Stimulated activated CD4-positive, alpha-beta T cell treated with anti-CD3 and anti-CD28 coated beads, Interleukin-12 subunit alpha, Interleukin-12 subunit beta, amount 100 ng/mL, for 4 hours (primary cell): ENCODE measurements at places on chromosomes 1 and 21.
A peak's percentile ranks its signal among the peaks of the same experiment; 100 is the strongest.

DNA sequence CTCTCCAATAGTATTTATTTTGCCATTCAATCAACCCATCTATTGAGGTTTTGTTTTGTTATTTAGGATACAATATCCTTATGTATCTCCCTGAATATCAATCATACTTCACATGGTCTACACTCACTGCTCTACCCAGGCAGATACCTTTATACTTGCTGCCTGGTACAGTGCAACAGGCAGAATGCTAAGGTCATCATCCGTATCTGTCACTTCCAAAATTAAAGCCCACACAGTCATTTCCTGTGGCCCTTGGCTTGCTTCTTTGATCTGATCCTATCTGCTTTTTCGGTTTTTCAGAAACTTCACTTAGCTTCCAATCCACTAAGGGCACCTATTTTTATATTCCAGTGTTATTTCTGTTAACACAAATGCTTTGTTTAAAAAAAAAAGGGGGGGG, 22.3 kb upstream of the ZZZ3 start:
- DNase-seq, result no peak

DNA sequence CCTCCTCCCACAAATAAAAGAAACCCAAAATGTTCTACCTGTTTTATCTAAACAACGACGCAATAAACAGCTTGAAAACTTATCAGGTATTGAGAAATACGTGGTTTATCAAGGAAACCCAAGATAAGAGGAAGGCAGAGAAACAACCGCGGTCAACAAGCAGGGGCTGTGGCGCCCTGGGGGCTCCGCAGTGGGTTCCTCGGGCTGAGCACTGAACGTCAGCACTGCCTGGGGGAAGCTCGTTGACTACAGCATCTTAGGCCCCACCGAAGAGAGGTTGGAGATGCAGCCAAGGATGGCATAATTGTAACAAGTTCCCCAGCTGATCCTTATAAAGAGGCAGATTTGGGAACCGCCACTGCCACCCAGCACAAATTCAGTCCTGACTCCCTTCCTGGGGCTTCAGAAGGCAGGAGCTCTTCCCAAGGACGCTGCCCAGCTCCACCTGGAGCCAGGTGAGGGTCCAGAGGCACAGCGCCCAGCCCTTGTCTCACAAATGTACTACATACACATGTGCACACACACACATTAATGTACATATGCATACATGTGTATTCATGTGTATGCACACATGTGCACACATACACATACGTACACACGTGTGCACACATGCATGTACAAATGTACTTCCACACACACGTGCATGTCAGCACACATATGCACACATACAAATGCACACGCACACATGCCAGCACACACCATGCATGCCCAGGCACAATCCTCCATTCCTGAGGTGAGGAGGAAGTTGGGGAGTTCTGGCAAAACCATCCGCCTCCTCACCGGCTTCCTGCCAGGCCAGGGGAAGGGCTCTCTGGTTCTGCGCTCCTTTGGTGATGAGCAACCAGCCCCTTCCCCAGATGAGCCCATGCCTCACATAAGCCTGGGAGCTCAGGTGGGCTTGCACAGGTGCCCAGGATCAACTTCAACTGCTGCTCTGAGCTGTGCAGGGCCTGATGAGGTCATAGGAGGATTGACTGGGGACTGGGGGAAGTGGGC, 251.1 kb downstream of the NPHP4 start:
- DNase-seq, result no peak

- DNase-seq, result peak; percentile 24
Measured at GRCh38 chr21:31558189-31558961, 101.1 kb upstream of the SOD1 start.

DNA sequence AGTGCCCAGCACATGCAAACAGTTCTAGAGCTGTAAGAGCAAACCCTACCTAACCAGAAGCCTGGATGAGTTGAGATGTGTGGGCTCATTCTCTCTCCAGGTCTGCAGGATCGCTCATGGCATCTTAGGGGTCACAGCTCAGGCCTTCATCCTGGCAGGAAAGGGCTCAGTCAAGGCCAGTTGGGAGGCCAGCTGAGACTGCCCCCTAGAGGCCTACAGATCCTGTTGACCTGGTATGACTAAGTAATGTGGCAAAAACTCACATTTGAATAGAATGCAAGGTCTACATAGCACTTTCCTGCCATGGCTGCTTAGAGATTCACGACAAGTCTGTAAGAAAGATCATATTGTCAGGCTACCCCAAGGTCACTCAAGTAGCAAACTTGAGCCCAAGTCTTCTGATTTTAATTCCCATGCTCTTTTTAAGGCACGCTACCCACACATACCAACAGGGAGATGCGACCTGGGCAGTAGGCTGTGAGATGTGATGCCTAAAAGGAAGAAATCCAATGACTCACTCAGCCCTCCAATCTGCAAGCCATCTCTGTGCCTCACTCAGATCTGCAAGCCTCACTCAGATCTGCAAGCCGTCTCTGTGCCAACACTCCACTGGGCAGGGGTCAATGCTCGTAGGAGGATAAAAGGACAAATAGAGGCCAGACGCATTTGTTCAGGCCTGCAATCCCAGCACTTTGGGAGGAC, 5.1 kb upstream of the CAPN8 start:
- no peak for DNase-seq

DNA sequence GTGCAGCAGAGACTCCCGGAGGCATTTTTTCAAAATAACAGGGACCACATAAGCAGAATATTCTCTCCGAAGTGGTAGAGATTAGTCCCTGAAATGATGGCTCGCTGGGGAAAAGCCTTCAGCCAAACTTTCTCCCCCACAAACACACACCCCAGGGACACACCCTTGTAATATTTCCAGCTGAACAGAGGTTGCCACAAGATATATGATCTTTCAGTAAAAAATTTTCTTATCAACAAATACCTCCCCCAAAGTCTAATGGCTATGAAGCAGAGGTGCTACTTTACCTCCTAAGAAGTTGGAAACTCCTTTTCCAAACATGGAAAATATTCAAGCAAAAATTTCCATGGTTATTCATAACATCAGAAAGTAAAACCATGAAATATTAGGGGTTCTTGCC, 190.2 kb upstream of the PALMD start:
- DNase-seq, result no peak

DNA sequence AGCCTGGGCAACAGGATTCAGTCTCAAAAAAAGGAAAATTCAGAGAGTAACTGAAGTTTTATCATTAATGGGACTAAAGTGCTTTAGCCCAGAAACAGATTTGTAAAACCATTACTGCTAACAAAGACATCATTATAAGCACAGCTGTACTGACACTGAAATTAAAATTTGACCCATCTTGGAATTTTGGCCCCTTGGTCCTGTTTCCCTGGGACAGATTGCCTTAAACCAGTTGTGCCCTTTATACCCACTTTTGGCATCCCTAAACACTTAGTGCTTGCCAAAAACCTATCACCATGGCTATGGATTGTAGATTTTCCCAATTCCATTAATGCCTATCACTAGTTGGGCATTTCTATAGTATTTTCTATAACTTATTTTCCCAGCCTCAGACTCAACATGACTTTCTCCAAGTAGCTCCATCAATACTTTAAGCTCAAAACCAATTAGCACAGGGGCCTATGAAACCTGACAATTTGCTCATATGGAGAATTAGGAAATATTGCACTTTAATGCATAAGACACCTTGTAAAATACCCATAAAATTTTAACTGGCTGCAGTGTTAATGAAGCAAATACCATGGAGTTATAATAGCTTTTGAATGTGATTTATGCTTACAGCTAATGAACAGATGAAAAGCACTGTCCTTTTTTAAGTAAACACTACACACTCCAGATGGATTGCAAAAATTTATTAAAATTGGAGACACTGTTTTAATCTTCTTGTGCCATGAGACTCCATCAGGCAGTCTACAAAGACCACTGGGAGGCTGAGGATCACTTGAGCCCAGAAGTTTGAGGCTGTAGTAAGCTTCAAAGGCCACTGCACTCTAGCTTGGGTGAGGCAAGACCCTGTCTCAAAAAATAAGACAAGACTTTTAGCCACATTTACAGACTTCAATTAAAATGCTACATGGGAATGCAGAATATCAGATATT, 4.3 kb downstream of the GAS5 start:
- DNase-seq, result no peak

DNA sequence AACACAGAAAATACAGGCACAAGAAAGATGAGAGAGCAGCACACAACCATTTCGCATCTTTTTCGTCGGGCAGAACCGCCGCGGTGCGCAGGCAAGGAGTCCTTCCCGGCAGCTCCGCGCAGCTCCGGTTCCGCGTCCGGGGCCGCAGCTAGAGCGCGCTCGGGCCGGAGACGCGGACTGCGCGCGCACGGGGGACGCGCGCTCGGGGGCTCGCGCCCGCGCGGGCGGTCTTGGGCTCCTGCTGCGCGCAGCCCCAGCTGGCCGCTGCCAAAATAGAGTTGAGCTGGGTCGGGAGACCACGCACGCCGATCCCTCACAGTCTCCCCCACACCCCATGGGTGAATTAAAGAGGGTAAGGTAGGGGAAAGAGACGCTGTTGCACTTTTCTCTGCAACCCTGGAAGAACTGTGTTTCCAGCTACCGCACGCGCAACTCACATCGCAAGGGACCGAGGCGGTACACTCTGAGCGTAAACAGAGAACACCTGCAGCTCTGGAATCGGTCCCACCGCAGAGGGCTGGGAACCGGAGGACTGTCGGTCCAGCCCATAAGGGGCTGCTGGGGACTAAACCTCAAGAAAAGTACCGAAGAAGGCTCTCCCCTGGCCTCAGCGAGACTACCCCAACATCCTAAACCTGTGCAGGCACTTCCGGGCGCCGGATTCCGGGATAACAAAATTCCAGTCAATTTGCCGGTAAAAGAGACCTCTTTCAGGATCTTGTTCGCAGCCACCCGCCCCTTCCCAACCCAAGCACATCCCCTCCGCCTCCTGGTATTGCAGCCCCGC, 1.7 kb downstream of the NR5A2 start:
- DNase-seq, result no peak

GRCh38 chr1:247111700-247112478, 7.7 kb upstream of the ZNF669 start:
- no peak for DNase-seq

- no peak for DNase-seq
Measured at GRCh38 chr1:65177457-65177856, 29.5 kb downstream of the AK4 start.

- no peak for DNase-seq
Measured at GRCh38 chr21:17828223-17828622, 9.1 kb upstream of the C21orf91 start.

DNA sequence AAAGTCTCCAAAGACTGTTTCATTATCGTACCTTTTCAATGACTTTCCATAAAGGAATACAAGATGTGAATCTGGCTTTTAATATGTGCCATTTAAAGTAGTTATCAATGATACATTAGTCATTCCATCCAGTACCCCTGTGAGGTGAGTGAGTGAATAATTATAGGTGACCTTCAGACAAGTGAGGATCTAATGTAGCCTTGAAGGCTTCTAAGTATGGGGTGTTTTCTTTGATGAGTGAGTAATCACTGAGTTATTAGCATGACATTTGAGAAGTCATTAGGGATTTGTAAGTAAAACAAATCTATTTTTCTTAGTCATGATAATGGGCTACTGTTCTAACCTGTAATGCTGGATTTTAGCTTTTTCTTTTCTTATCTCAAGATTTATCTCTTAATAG, 831.4 kb downstream of the ADGRL2 start:
- DNase-seq, result no peak

DNA sequence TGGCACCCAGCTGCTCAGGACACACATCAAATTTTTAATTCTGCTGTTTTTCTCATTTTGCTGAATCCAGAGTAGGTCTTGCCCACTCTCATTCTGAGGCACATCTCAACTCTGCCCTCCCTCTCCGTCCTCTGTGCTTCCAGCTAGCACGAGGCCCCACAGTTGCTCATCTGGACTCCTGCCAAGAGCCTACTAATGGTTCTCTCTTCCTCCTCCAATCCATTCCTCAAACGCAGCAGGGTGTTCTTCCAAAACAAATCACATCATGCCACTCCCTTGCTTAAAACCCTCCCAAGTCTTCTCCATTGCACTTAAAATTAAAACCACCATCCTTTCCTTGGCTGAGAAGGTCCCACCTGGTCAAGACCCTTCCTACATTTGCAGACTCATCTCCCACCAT, 49.8 kb upstream of the SCAF4 start:
- DNase-seq, result no peak

GRCh38 chr1:18881642-18882431, 20.5 kb downstream of the ALDH4A1 start:
- no peak for DNase-seq

DNA sequence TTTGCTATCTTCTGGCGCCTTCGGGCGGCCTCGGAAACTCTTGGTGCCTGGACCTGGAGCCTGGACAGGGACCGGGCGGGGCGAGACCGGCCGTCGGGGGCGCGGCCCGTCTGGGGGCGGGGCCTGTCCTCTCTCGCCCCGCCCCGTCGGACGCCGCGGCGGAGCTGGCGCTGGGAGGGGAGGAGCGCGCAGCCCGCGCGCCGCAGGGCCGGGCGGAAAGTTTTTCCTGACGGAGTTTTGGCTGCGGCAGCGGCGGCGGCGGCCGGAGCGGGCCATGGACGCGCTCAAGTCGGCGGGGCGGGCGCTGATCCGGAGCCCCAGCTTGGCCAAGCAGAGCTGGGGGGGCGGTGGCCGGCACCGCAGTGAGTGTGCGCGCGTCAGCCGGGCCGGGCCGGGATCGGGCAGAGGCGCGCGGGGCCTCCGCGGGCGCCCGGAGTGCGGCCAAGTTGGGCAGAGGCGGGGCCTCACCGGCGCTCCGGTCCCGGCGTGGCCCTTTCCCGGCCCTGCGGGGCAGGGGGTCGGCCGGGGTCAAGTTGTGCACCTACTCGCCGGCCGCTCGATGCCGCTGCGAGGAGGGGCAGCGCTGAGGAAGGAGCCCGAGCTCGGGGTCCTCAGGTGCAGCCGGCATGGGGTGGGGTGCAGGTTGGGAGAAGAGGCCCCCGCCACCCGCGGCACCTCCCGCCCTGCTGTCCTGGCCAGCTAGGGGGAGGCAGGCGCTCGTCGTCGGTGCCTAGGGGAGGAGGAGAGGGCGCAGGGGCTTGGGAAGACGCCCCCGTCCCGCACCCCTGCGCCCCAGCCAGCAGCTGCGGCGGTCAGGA, at the start of gene LDLRAP1:
TSS of gene LDLRAP1 (plus strand) at position 182 of the 818 bp plus-strand sequence. CDS start at position 275, 93 bp downstream.
- peak; percentile 61 for DNase-seq

DNA sequence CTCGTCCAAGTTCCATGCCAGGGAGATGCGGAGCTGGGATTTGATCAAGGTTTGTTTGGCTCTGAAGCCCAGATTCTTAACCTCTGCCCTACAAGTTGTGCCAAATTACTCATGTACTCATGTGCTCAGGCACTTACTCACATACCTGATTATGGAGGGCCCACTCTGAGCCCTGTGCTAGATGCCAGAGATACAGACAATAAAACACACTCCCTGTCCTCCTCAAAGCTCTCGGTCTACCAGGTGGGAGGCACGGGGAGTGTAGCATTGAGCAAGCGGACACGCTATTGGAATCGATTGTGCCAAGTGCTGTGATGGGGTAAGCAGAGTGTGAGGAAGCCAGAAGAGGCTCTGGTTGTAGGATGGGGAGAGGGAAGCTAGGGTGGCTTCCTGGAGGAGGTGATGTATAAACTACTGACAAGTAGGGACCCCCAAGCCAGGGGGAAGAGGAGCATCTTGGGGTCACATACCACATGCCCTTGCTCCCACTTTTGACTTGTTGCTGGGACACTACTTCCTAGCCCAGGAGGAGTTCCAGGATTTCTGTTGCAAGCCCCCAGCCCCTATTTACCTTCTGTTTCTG, 49.8 kb upstream of the IFNLR1 start:
- DNase-seq, result no peak
